ENCODE measurements at places on chromosomes 2 and 18. TPM values are rescaled to one million over a fixed set of nuclear protein-coding genes. Genes with fewer than 3 reads are reported as not detected.

Gene GPR35
- total RNA-seq = 0.99 TPM

Gene GNLY
- total RNA-seq = not detected

Gene AKAIN1
- total RNA-seq = not detected

Gene SERPINB10
- not detected for total RNA-seq

Gene LRP1B
- not detected for total RNA-seq

Gene CHRNA1
- total RNA-seq = not detected

Gene CREB1
- total RNA-seq = 41.7 TPM

Gene ELAC1
- total RNA-seq = 8.9 TPM

Gene MAP2
- 12.8 TPM for total RNA-seq

Gene HNMT
- total RNA-seq = 20.8 TPM

Gene C2orf92
- total RNA-seq = 1.3 TPM

Gene FNDC4
- 34.7 TPM for total RNA-seq

Gene CRYGD
- total RNA-seq = not detected

Gene SP3
- total RNA-seq = 108 TPM

Gene CNRIP1
- 28.1 TPM for total RNA-seq

Gene ASB18
- not detected for total RNA-seq

Gene PDE1A
- 26.5 TPM for total RNA-seq

Gene CCDC141
- 0.29 TPM for total RNA-seq

Gene TCF23
- not detected for total RNA-seq

Gene GALR1
- not detected for total RNA-seq

Data from smooth muscle cell of trachea (primary cell).